ENCODE measurements at places on chromosomes 11 and 22. TPM values are rescaled to one million over a fixed set of nuclear protein-coding genes. Genes with fewer than 3 reads are reported as not detected.

DNA sequence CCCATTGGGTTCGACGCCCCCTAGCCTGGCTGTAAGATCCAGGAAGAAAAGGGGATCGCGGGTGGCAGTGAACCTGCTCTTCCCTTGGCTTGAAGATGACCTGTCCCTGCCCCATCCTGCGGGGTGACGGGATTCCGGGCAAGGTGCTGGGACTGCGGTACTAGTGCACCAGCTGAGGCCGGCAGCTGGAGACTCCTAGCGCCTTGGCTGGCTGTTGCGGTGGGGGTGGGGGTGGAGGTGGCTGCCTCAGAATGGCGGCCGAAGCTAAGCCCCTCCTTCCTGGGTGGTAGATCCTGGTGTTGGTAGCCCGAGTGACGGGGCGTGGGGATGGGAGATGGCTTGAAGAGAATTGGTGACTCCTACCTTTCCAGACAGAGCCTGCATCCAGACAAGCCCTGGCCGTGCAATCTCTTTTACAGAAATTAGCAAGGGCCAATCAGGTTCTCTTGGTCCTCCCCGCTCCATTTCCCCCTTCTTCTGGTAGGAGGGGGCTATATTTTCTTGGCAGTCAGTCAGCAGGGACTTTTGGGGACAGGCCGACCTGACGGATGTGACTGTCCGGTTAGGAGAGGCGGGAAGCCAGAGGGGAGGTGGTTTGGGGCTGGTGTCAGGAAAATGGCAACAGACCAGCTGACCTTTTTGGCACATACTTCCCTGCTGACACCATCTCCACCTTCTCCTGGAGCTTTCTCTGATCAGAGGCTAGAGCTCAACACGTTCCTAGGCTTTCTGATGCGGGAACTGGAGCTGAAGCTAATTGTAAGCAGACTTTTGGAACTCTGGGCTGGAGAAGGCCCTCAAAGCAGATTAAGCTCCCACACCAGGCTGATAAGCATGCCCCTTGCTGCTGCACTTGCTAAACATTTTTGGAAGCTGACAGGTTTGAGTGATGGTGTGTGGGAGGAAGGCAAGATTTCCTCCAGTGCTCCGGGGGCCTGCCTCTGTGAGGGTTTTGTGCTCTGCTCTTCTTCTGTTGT is 2.0 kb downstream of the NAV2 start:
- H3K4me3 ChIP-seq = peak overlapping the region; percentile 52
- no peaks in the 10 kb centered on the region for H3K4me1 ChIP-seq
- H3K36me3 ChIP-seq = no peaks in the 10 kb centered on the region
- H3K27me3 ChIP-seq = no peaks in the 10 kb centered on the region
- DNase-seq = peak; percentile 76

DNA sequence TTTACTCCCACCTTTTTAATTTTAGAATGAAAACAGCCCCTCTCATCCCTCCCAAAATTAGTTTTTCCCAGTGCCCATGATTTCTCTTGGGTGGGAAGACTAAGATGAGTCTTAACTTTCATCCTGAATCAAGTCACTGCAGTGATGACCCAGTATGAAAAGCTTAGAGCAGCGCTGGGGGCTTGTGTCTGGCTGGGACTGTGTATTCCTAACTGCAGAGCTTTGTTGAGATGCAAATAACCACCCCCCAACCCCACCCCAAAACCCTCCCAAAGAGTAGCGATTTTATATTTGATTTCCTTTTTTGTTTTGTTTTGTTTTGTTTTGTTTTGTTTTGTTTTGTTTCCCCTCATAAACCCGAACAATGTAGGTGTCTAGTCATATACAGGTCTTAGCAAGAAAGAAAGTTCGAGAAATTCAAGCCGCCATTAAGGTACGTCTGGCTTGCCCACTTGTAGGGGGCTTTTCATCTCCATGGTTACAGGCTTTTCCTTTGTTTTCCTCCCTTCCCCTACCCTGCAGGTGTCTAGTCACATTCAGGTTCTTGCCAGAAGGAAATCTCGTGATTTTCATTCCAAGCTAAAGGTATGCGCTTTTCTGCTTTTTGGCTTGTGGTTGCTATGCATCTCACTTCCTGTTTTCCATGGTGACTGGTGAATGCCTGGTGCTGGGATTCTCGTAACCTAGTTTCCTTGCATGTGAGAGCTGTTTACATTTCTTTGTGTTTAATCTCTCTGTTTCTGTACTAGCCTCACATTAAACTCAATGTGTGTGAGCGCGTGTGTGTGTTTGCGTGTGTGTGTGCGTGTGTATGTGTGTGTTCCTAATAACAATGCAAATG is 144.6 kb upstream of the RASSF10 start:
- no peak for DNase-seq
- H3K4me1 ChIP-seq = peaks cover 25% of the 10 kb centered on the region
- no peak overlapping the region for H3K4me3 ChIP-seq
- no peaks in the 10 kb centered on the region for H3K36me3 ChIP-seq
- no peaks in the 10 kb centered on the region for H3K27me3 ChIP-seq
- no peak overlapping the region for H3K27ac ChIP-seq

GRCh38 chr22:23651676-23652075 is 19.6 kb upstream of the DRICH1 start:
- H3K27me3 ChIP-seq = no peaks in the 10 kb centered on the region
- no peaks in the 10 kb centered on the region for H3K36me3 ChIP-seq
- no peak overlapping the region for H3K4me3 ChIP-seq
- DNase-seq = no peak
- no peak overlapping the region for H3K27ac ChIP-seq

Gene FGF4
- not detected for total RNA-seq

Gene ELFN2
- total RNA-seq = 0.93 TPM

- H3K27ac ChIP-seq = no peak overlapping the region
- H3K4me3 ChIP-seq = no peak overlapping the region
- H3K36me3 ChIP-seq = no peaks in the 10 kb centered on the region
- H3K4me1 ChIP-seq = no peaks in the 10 kb centered on the region
- DNase-seq = no peak
Observed at GRCh38 chr11:25242928-25243327, 746.1 kb downstream of the LUZP2 start.

Gene NAALAD2
- total RNA-seq = 0.37 TPM

Gene MPZL2
- total RNA-seq = 32.4 TPM

- no peaks in the 10 kb centered on the region for H3K4me1 ChIP-seq
- H3K4me3 ChIP-seq = no peak overlapping the region
- H3K27ac ChIP-seq = no peak overlapping the region
- DNase-seq = no peak
- no peaks in the 10 kb centered on the region for H3K36me3 ChIP-seq
Observed at GRCh38 chr22:31501738-31502137, 5.4 kb downstream of the SFI1 start.

DNA sequence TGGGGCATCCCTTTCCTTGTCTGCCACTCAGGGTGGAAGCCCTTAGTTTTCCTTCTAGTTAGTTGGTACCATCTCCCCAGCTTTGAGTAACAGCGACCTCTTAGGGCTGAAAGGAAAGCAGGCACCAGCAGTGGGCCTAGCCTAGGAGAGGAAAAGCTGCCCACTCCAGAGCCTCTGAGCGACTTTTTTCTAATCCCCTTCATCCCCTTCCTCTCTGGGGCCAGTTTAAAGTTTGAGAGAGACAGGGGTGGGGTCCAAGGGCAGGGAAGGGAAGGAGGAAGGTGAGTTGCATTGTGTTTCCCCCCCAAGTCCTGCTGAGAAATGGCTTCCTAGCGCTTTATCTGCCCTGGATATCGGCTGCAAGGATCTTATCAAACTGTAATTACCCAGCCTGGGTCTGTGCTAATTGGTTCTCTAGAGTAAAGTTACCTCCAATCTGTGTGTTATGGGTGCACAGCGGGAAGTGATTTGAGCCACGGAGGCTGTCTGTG is 573.9 kb upstream of the CADM1 start:
- no peaks in the 10 kb centered on the region for H3K36me3 ChIP-seq
- H3K27me3 ChIP-seq = no peaks in the 10 kb centered on the region
- no peak for DNase-seq

GRCh38 chr11:30914143-30914762 is 328.1 kb upstream of the MPPED2 start:
- peak; percentile 31 for DNase-seq
- no peaks in the 10 kb centered on the region for H3K4me1 ChIP-seq
- no peaks in the 10 kb centered on the region for H3K27me3 ChIP-seq
- H3K4me3 ChIP-seq = no peak overlapping the region

All from right lobe of liver (tissue), 6 donors.